ENCODE measurements at places on chromosomes 2 and 18.

DNA sequence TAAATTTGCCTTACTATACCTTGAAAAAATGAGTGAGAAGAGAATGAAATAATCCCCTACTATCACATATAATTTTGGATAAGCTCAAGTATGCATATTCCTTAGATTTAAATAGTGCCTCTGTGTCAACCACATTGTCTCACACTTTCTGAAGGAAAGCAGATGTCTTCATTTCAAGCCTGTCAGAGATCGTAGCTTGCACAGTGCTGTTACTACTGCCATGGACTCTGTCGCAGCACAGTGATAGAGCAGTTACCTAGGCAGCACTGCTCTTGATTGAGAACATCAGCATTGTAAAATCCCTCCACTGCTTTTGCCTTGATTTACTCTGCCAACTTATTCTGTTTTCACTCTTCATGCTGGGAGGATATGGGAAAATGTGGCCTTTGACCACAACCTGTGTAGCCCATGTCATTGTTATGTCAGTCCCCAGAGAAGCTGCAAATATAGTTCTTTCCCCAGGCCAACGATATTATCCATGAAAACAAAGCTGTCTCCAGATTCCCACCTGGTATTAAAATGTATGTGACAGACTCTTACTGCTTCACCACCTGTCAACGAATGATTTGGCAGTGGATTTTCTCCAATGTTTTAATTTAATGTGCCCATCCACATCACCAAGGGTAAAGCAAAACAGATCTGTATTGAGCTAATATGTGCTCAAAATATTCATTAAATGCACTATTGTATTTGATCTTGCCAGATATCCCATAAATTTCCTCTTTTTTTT is 675.7 kb downstream of the METTL4 start:
- peak; percentile 6 for DNase-seq

DNA sequence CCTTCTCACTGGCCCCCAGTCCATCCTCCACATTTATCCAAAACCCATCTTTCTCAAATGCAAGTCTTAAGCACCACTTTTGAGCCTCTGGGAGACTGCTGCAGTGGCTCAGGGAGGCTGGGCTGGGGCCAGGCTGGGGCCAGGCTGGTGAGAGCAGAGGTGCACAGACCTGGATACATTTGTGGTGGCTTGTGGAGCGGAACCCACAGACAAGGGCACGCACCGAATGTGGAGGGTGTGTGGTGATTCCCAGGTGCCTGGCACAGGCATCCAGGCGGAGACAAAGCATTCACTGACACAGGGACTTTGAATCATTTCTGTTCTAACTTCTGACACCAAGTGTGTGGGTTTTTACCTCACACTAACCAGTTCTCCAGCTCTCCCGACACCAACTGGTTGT is 42.2 kb upstream of the MGAT4A start:
- DNase-seq, result no peak

GRCh38 chr2:196466581-196466980 is 172.9 kb upstream of the CCDC150 start:
- DNase-seq, result no peak

DNA sequence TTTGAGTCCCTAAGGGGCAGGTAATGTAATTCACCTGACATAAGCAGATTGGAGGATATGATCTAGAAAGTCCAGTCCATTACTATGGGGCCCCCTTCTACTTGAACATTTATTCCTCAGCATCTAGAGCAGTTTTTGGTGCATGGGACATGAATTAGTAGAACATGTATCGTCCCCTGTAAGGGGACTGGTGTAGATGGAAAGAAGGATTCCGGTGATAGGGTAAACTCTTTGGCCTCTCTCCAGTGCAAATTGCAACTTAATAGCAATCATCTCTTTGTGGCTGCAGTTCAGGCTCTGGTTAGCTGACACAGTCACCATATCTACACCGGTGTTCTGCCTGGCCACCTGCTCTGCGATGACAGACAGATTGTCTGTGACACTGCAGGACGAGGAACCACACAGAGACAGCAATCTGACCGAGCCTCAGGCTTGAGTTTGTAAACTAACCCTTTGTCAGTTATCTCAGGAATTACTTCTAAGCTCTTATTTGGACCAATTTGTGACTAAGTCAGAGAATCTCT is 6.4 kb upstream of the SLC8A1 start:
- DNase-seq, result no peak

DNA sequence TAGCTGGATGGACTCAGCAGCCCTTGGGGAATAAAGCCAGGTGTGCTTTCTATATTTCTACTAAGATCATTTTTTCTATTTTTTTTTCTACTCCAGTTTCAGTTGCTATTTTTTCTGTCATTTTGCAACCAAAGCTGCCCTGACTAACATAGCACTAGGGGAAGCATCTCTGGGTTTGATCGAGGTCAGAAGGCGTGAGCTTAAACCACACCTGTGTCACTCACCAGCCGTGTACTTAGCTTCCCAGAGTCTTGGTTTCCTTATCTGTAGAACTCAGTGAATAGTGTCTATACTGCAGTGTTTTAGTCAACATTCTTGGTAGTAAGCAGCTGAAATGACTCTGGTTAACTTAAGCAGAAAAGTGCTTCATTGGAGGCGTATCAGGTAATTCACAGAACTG is 489.6 kb upstream of the SPRED2 start:
- no peak for DNase-seq

- peak; percentile 88 for DNase-seq
Observed at GRCh38 chr2:11498543-11499034, 32.6 kb upstream of the E2F6 start.

DNA sequence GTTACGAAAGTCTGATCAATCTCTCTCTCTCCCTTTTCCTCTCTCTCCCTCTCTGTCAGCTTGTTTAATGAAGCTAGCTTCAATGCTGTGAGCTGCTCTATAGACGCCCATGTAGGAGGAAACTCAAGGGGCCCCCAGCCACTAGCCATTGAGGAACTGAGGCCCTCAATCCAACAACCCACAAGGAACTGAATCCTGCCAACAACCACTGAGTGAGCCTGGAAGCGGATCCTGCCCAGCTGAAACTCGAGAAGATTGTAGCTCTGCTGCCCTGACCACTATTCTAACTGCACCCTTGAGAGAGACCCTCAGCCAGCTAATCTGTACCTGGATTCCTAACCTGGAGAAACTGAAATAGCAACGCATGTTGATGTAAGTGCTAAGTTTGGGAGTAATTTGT is 129.2 kb downstream of the BCL11A start:
- peak; percentile 30 for DNase-seq

- DNase-seq, result no peak
Observed at GRCh38 chr2:226873826-226874225, 38.0 kb downstream of the RHBDD1 start.

GRCh38 chr2:128305555-128306080 is 13.1 kb downstream of the HS6ST1 start:
- no peak for DNase-seq

GRCh38 chr2:204945376-204945775 is 400.1 kb downstream of the PARD3B start:
- no peak for DNase-seq

- DNase-seq, result no peak
Observed at GRCh38 chr2:237870126-237870525, 10.7 kb downstream of the RAMP1 start.

DNA sequence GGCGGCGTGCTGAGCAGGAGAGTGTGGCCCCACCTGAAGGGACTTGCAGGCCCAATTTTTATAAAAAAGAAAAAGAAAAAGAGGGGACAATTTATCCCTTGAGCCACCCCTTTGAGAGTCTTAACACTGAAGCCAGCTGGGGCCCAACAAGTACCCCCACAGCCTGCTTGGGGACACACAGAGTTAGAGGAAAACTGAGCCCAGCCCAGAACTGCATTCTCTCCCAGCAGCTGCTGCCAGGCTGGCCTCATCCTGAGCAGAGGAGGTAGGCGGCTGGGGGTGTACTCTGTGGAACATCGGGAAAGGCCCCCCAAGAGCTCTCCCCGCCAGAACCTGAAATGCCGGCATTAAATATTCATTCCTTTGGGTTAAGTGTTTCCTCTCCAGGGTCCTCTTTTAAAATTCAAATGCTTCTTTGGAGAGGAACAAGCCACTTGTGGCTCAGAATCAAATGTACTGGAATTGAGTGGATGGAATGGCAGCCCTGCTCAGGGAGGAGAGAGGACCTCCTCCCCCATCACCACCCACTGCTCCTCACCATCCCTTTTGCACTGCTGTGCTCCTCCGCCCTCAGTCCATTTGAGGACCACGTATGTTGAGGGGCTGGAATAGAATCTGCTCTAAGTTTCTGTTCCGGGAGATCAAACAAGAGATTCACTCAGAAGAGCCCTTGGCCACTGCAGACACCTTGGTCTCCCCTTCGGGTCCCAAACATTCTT is 45.6 kb downstream of the C1QL2 start:
- no peak for DNase-seq

GRCh38 chr18:13416208-13416607 is 197.6 kb downstream of the LDLRAD4 start:
- no peak for DNase-seq

GRCh38 chr2:200242570-200242969 is 63.9 kb upstream of the SPATS2L start:
- DNase-seq, result no peak

DNA sequence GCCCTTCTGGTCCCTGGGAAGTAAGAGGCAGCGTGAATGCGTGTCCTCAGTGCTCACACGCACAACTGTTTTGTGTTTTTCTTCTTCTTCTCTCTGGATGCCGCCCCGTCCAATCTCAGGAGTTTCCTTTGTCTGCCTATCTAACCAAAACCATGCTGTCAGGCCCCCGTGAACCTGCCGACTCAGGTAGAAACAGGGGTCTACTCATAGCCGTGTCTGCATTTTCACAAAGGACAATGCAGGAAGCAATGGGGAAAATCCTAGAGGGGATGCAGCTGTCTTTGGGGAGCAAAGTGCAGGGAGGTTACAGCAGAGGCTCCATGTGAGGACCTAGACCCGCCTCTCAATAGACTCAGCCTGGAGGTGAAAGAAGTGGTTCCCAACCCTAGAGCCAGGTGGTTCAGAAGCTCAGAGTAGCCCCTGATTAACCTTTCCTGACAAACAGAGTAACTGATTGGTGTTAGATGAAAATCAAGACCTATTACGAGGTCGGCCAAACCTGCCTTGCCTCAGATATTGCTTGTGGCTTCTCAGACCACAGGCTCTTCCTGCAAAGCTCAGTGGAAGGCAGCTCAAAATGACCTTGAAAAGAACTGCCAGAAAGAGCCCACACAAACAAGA is 49.3 kb downstream of the CD226 start:
- no peak for DNase-seq

- peak; percentile 94 for DNase-seq
Observed at GRCh38 chr2:204274991-204275390, 270.3 kb upstream of the PARD3B start.

- no peak for DNase-seq
Observed at GRCh38 chr2:72543497-72544216, 282.2 kb downstream of the EXOC6B start.

- DNase-seq, result peak; percentile 41
Observed at GRCh38 chr2:2184549-2185249, 146.4 kb downstream of the MYT1L start.

DNA sequence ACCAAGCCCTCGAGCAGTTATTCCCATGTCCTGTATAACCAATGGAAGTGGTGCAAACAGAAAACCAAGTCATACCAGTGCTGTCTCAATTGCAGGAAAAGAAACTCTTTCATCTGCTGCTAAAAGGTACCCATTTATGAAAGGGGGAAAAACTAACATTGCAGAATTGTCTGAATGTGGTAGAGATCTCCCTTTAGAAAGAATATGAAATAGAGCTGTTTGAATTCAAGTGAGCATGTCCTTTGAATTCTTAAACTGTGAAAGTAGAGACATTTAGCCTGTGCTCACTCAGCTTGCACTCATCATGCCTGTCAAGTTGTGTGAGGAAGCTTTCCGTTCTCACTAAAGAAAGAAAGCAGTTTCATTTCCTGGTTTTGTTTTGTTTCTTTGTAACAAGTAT is 87.4 kb downstream of the EML4 start:
- peak; percentile 8 for DNase-seq

DNA sequence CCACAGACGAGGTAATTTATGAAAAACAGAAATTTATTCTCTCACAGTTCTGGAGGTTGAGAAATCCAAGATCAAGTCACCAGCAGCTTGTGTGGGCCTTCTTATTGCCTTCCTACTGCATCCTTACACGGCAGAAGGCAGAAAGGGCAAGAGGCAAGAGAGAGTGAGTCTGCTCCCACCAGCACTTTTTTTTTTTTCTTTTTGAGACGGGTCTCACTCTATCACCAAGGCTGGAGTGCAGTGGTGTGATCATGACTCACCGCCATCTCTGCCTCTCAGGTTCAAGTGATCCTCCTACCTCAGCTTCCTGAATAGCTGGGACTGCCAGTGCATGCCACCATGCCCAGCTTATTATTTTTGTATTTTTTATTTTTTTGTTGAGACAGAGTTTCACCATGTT is 78.5 kb upstream of the HK2 start:
- DNase-seq, result no peak

DNA sequence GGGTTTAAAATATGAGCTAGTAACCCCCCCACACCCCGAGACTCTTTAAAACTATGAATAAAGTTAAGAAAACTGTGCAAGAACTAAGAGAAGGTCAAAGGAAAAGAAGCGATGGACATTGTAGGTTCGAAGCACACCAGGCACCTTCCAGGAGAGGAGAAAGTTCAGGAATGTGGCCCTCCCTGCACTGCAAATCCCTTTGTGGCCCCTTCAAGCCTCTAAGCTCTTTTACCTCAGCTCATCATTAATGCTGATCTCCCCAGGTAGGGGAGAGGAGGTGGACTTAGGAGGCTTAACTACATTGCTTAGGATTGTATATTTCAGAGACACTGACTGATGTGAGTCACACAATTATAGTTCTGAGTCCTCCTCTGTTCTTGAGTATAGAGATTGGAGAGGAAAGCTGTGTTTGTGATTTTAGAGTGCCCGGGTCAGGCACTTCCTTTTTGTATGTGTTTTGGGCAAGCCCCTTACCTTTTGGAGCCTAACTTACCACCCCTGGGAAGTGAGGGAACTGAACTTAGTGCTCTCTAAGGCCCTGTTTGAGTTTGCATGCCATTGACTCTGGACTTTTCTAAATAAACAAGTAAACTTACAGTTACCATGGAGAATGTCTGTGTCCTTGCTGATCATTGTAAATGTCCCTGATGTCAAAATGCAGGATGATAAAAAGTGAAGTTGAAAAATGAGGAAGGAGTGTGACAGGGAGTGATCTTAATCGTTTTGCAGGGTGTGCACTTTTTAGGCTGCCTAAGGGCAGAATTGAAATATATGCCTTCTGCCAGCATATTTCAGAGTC is 140.8 kb upstream of the ZEB2 start:
- peak; percentile 19 for DNase-seq

- DNase-seq, result no peak
Observed at GRCh38 chr18:48072428-48073204, 142.2 kb upstream of the SMAD2 start.

GRCh38 chr2:176562359-176563078 is 293.3 kb downstream of the MTX2 start:
- DNase-seq, result no peak

All from Ammon's horn (tissue), 1 donor.